ENCODE measurements at places on chromosomes 16 and 17.

GRCh38 chr16:66516509-66516807 lies 33.5 kb downstream of the TK2 start:
- DNase-seq: no peak

DNA sequence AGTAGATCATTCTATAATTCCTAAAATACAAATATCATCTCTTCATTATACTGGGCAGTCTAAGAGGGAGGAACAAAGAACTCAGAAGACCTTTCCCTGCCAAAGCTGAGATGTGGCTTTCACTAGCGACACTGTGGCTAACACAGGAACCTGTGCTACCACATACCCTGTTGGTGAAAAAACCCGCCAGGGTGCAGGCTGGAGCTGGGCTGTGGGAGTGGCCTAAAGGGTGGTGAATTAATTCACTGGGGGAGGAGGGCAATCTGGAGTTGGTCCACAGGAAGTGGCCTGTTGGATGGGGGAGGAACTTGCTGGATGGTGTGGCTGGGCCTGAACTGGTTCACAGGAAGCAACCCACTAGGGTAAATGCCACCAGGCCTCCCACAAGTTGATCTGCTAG lies 7.4 kb downstream of the ZNF594 start:
- DNase-seq: no peak

- no peak for DNase-seq
Measured at GRCh38 chr17:205148-205669, 23.8 kb upstream of the DOC2B start.

GRCh38 chr16:82108774-82109173 lies 61.2 kb downstream of the MPHOSPH6 start:
- DNase-seq: no peak

GRCh38 chr16:54210452-54211125 lies 76.0 kb downstream of the IRX3 start:
- no peak for DNase-seq

DNA sequence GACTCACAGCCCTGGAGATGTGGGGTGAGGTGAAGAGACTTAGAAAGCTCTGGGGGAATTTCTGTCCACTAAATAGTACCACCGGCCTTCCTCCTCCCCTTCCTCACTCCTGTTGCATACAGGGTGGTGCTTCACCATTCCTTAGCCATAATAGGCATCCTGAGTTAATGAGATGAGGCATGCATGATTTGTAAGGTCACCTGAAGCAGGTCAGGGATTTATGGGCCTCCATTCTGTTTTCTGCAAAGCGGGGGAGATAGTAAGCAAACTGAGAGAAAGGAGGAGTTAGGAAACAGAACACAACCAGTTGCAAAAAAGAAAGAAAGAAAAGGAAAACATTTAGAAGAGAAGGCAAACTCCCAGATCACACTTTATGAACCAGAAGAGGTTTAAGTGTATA lies 9.3 kb upstream of the MYOCD start:
- DNase-seq: no peak

DNA sequence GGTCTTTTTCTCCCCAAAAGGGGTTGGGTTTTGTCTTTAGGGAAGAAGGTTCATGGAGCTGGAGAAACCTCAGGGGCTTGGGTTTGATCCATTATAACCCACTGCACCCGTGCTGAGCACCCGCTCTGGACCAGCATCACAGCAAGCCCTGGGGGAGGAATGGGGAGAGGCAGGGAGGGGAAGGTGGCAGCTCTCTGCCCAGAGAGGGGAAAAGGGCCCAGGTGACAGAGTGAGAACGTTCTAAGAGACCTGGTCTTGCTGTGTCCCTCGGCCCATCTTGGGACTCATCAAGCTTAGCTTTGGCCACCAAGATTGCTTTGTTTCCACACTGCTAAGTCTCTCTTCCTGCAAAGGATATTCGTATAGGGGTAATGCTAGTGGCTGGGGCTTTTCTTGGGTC lies 38.2 kb upstream of the TAC4 start:
- no peak for DNase-seq

DNA sequence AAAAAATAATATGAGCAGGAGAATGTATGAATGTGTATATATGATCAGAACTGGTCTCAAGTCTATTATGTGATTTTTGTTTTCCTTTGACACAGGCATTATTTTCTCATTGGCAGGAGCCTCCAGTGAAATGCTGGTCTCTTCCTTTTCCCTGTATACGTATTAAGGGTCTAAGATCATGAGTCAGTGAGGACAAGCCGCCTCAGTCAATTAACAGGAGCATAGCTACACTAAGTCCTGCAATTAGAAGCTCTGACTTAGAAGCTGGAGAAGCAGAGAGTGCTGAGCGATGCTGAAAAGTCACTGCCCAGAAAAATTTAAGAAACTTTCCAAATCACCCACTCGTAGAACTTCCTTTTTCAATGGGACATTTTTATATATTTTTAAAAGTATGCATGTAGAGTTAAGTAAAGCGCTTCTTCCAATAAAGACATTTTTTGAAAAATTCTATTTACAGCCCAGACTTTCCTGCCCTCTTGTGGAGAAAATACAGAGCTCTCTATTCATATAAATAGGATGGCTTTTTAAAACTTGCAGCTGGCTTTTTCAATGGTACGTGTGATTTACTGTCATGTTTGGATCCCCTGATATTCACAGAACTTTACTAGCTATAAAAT lies 70.2 kb upstream of the PSMD7 start:
- no peak for DNase-seq

GRCh38 chr16:12321311-12321842 lies 344.8 kb downstream of the SNX29 start:
- no peak for DNase-seq

DNA sequence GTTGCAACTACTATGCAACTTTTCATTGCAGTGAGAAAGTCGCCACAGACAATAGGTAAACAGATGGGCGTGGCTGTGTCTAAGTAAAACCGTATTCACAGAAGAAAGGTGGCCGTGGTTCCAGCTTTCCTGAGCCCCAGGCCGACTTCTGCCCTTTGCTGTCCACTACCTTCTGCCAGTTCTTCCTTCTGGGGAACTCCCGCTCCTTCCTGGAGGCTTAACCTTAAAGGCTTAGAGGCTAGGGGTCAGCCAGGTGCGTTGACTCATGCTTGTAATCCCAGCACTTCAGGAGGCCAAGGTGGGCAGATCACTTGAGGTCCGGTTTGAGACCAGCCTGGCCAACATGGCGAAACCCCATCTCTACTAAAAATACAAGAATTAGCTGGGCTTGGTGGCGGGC lies 2.1 kb upstream of the SEPTIN12 start:
- DNase-seq: no peak

GRCh38 chr16:24610416-24610755 lies 71.0 kb downstream of the RBBP6 start:
- DNase-seq: no peak

- no peak for DNase-seq
Measured at GRCh38 chr16:56910654-56911539, 21.0 kb upstream of the HERPUD1 start.

GRCh38 chr17:29837531-29837930 lies 92.5 kb downstream of the SSH2 start:
- no peak for DNase-seq

GRCh38 chr17:14856176-14856575 lies 408.9 kb downstream of the PMP22 start:
- no peak for DNase-seq

DNA sequence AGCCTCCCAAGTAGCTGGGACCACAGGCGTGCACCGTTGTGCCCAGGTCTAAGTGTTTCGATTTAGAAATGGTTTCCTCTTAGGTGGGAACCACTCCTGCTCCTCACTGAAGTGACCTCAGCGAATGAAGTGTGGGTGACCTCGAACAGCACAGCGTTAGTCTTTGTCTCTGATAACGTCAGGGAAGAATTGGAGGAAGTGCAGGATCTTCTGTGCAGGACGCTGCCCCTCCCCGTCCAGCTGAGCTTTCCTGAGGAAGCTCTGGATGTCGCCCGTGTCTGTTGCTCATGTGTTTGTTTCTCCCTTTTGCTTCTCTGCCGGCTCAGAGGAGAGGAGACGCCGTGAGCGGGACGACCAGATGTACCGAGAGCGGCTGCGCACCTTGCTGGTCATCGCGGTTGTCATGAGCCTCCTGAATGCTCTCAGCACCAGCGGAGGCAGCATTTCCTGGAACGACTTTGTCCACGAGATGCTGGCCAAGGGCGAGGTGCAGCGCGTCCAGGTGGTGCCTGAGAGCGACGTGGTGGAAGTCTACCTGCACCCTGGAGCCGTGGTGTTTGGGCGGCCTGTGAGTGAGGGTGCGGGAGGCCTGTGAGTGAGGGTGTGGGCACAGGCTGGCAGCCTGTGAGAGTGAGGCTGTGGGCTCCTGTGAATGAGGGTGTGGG lies 15.6 kb downstream of the SPG7 start:
- DNase-seq: no peak

GRCh38 chr17:29433541-29433940 lies 43.4 kb downstream of the TAOK1 start:
- DNase-seq: no peak

GRCh38 chr16:2042986-2043666 lies 4.5 kb downstream of the NTHL1 start:
- DNase-seq: no peak

GRCh38 chr17:13024016-13024415 lies 6.2 kb upstream of the ELAC2 start:
- no peak for DNase-seq

GRCh38 chr16:85522842-85523601 lies 90.1 kb upstream of the GSE1 start:
- no peak for DNase-seq

DNA sequence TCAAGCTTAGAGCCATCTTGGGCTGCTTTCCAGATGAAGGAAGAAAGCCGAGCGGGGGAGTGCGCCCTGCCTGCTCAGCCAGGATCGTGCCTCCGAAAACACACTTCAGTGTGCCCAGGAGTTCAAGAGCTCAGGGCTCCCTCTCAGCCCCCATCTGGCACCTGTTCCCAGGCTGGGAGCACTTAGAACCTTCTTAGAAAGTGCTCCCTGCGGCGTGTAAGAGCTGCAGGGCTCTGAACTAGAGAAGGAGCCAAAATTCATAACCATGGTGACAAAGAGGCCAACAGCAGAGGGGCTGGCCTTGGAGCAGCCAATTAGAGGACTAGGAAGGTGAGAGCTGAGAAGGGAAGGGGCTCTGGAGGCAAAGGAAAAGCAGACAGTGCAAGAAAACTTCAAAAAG lies 59.0 kb upstream of the TNRC6C start:
- DNase-seq: no peak

GRCh38 chr17:65039336-65039988 lies 17.1 kb downstream of the GNA13 start:
- DNase-seq: peak; percentile 88

DNA sequence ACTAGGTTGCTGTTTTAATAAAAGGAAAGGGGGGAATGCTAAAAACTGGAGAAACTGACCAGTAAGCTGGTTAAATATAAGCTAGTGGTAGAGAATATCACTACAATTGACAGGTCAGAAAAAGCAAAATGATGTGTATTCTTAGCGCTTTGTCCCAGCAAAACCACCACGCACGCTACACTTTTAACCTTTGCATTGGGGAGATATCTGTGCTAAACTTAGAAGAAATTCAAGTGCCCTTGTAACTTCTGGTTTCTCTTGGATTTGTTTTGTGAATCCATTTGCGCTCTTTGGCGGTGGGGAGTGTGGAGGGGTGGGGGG lies 1.4 kb downstream of the GAN start:
- no peak for DNase-seq
